ENCODE measurements at places on chromosomes 3 and 15.

GRCh38 chr3:64801856-64802255, 114.1 kb upstream of the ADAMTS9 start:
- DNase-seq, result no peak

GRCh38 chr15:36358094-36358493, 221.3 kb upstream of the CDIN1 start:
- DNase-seq, result no peak

DNA sequence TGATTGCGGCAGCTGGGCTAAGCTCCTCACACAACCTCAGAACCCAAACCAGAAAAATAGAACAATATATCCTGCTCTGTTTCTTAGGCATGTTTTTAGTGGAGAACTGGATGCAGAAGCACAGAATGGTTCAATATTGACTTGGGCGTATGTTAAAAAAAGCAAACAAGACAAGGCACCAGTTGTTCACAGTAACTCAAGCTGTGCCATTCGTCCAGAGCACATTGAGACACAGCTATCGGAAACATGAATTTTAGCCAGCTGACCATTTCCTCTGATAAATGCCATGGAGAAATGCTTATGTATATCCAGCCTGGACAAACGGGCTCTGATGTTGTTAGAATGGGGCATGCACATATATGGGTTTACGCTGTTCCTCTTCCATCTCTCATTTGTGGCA, 129.2 kb upstream of the PDZRN3 start:
- DNase-seq, result no peak

- no peak for DNase-seq
Measured at GRCh38 chr15:59388670-59389069, 16.0 kb upstream of the MYO1E start.

DNA sequence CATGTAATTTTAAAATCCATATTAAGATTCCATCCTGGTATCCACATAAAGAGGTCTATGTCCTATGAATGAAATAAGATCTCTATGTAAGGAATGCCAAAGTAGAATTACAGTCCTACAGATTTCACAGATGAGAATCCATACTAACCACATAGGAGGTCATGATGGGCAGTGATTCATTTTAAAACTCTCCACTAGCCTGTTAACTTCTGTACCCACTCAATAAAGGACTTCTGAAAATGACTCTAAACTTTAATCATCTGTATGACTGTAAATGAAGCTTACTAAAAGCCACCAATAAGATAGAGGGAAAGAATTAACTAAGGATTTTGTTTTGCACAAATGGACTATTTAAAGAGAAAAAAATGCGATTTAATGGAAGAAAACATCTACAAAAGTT, 28.7 kb downstream of the MORC1 start:
- no peak for DNase-seq

DNA sequence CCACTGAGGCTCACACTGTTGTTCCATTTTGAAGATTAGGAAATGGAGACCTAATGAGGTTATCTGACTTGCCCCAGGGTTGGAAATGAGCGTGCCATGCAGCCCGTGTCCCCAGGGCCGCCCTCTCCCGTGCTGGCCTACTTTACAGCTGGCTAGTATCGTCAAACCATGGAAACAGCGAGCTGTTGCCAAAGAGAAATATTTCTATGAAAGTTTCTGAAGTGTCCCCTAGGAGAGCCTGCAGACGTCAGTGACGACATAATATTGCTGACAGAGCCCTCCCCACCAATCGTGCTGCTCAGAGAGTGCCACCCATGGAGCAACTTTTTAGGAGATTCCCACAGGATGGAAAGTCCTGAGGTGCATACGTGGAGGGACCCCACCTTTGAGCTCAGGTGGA, 11.2 kb upstream of the FAM174B start:
- no peak for DNase-seq

GRCh38 chr3:14137004-14137403, 12.2 kb downstream of the TMEM43 start:
- no peak for DNase-seq

GRCh38 chr3:191441687-191442086, 19.3 kb upstream of the PYDC2 start:
- no peak for DNase-seq

- DNase-seq, result no peak
Measured at GRCh38 chr15:61225614-61226013, 3.5 kb downstream of the RORA start.

DNA sequence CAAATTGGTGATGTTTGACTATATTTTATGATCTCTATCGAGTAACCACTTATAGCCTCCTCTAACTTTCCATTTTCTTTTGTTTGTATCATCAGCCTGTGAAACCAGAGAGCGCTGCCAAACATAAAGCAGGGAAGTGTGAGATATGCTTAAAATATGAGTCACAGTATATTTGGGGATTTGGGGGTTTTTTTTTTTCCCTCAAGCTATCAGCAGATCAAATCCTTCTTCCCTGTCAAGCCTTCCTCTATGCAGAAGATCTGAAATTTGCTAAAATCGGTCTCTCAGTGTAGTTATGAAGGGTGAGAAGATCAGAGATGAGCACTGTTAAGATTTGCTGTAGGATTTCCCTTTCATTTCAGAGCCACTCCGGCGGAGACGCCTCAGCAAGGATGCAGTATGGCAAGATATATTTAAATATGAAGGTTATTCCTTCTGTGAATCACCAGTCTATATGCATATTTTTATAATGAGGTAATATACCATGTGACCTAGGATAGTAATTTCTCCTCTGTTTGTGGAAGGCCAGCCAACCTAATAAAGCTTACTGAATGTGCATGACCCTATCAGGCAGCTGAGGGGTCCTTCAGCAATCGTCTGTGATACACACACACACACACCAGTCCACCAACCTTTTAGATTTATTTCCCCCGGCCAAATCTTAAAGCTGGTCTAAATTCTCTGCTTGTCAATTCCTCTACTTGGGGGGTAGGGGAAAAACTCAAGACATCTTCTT, 474.1 kb downstream of the FOXP1 start:
- DNase-seq, result no peak

GRCh38 chr3:111901637-111902036, 42.6 kb downstream of the PHLDB2 start:
- no peak for DNase-seq

DNA sequence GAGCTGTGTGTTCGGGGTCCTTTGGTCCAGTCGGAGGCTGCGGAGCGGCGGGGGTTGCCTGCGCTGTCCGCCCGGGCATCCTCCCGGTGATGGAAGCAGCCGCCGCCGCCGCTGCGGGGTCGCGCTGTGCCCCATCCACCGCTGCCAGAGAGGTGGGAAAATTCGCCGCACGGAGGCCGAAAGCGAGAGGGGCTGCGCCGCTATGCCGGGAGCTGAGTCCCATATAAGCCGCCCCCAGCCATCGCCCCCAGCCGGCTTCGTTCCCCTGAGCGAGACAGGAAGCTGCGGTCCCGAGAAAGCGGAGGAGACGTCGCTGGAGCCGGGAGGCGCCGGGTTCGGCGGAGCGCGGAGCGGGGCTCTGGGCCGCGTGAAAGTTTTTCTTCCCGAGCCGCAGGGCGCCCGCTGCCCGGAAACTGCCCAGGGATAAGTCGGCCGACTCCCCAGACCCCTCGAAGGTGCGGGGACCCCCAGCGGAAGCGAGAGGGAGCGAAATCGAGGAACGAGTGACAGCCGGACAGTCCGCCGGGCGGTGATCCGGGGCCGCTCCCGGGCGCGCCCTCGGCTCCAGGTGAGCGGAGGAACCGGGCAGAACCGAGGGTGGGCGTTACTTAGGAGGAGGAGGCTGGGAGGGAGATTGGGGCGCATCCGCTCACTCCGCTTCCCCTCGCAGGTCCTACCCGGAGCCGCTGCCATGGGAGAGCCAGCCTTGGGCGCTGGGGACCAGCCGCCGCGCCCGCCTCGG, 574 bp downstream of the CHST2 start:
- DNase-seq, result peak; percentile 41

DNA sequence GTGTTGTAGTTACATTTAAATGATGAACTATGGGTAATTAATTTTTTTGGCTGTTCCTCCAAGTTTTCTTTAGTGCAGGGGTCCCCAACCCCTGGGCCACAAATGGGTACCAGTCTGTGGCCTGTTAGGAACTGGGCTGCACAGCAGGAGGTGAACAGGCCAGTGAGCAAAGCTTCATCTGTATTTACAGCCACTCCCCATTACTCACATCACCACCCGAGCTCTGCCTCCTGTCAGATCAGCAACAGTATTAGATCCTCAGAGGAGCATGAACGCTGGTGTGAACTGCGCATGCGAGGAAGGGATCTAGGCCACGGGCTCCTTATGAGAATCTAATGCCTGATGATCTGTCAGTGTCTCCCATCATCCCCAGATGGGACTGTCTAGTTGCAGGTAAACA, 75.9 kb upstream of the RPL35A start:
- no peak for DNase-seq

- no peak for DNase-seq
Measured at GRCh38 chr3:170690661-170690981, 104.7 kb upstream of the SLC7A14 start.

- no peak for DNase-seq
Measured at GRCh38 chr3:157405457-157405856, 31.2 kb upstream of the PTX3 start.

DNA sequence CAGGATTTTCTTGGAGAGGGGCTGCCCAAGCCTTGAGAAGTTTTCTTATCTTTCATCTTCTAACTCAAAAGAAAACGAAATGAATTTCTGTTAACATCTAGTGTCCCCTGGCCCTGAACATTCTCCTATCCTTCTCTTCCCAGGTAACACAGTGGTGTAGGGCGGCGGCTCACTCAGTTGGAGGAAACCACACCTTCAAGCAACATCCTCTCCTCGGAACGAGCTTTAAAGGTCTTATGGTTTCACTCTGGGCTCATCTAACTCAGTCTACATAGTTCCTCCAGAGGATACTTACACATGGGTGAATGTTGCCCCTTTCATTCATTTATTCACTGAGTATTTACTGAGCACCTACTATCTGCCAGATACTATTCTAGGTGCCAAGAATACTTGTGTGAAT, 31.0 kb upstream of the KLHL6 start:
- no peak for DNase-seq

- DNase-seq, result no peak
Measured at GRCh38 chr15:30001602-30002001, 81.2 kb upstream of the GOLGA8J start.

DNA sequence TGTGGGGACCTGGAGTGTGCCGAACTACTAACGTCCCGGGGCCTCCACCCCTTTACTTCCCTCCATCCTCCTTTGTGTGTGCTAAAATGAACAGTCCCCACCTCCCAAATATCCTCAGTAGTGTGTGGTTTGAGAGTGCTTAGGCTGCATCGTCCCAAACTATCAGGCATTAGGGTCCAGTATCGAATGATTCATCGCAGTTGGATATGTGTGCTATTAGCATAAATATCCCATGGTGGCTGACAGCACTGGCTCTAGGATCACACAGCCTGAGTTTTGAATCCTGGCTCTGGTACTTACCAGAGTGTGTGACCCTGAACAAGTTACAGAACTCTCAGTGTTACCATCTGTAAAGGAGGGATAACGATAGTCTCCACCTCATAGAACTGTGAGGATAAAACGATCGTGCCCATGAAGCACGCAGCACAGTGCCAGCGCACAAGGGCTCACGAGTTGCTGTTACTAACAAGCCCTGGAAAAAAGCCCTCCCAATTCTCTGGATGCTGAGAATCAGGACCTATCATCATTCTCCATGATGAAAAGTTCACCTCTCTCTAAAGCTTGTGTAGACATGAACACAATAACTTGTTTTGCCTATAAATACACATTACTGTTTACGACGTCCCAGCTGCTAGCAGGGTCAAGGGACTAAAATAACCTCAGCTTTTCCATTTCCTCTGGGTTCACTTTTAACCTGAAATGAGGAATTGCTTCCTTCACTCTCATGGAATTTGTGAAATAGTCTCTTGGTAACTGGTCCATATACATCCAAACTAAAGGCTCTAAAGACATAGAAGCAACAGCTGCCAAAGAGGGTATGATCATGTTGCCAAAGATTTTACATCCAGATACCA, 51.0 kb downstream of the VGLL4 start:
- DNase-seq, result no peak

DNA sequence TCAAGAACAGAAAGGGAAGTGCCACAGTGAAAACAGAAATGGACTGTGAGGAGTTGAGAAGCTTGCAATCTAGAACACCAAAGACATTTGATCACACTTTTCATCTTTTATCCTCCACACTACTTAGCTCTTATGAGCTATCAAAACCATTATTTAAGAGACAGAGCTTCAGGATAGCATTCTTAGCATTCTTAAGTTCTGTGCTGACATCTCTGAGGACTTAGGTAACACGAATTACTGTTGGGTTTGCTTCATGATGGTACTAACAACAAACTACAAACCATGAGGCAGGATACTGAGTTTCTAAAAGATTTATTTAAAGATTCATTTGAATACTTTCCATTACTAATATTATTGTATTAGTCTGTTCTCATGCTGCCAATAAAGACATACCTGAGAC, 1038.6 kb downstream of the TUSC7 start:
- DNase-seq, result no peak

Measured in stimulated activated CD4-positive, alpha-beta T cell treated with anti-CD3 and anti-CD28 coated beads, TNF-alpha, amount 100 ng/mL, for 24 hours (primary cell).